ENCODE measurements at places on chromosomes 3 and 15.

- no peak for DNase-seq
Measured at GRCh38 chr3:49171119-49171774, at the start of gene KLHDC8B. TSS of gene KLHDC8B (plus strand) at chr3:49171598. CDS start at chr3:49172770, 1,172 bp downstream.

DNA sequence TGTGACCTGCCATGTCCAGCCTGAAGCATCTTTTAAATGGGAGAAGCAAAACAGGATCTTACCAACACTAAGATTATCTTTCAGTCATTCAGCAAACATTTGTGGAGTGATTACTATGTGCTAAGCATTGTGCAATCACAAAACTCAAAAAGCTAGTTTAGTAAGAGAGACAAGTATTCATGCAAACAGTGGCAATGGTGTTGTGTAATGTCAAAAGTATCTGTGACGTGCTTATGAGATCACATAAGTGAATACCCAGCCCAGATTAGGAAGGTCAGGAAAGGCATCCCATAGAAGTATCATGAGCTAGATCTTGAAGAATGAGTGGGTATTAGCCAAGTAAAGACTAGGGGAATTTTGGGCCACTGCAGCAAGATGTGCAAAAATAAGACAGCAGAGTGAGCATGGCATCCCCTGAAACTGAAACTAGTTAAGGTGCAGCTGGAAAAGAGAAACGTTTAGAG lies 32.1 kb downstream of the SEC62 start:
- DNase-seq: peak; percentile 11

- no peak for DNase-seq
Measured at GRCh38 chr15:25137013-25137412, 182.2 kb downstream of the SNRPN start.

DNA sequence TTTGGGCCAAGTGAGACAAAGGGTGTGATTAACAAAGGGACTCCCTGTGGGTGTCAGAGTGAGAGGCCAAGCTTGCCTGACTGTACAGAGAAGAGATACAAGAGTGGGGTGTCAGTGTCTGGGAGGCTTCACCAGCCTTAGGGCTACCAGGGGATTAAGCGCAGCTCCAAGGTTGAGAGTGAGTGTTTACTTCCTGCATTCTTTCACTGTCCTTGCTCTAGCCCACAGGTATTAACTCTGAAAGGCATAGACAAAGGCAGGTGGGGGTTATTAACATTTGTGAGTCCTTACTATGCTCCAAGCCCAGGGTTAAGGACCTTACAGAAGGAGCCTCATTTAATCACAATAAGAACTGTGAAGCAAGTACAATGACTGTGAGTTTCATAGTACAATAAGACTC lies 107.6 kb downstream of the IL20RB start:
- DNase-seq: no peak

DNA sequence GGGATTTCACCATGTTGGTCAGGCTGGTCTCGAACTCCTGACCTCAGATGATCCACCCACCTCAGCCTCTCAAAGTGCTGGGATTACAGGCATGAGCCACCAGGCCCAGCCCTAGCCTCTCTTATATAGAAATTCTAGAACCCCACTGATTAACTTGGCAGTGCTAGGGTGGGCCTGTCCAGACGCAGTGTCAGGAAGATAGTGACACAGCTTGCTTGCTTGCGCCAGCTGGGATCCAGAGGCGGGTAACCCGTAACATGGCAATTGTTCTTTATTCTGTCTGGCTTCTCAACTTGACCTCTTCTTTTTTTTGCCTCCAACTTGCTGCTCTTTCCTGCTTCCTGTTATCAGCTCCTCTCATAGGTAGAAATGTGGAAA lies 16.2 kb downstream of the CEP19 start:
- no peak for DNase-seq

DNA sequence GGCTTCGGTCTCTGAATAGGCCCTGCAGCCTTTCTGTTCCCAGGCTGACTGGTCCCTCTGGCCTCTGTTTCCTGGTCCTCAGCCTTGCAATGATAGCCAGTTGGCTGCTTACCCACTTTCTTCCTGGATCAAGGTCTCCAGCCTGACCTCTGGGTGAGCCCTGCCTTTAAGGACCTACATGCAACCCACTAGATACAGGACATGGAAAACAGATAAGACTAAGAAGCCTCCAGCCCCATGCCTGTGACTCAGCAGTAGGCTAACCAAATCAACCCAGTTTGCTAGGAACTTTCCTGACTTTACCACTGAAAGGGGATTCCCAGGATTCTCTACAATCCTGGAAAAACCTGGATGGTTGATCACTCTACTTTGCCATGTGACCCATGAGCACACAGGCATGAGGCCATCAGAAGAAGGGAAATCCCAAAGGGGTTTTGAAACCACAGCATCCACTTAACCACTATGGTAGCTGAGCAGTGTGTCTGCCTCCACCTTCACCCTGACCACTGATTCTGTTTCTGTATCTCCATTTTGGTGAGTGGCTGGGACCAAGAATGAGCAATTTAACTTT lies 188.1 kb downstream of the CHST2 start:
- DNase-seq: peak; percentile 98

DNA sequence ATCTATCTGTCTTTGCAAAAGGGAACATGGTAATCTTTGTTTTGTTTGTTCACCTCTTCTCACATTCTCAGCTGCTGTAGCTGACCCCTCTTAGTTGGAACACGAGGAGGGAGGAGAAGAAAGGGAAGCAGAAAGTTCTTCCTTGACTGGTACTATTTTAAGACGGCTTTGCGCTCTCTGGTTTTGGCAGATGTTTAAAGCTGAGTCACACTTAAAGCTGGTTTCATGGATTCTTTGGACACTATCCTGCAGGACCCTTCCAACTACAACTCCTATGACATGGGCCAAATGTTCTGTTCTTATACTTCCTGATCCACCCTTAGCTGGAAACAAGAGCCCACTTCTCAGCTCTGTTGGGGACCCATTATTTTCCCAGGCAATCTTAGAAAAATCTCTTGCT lies 40.6 kb upstream of the FXR1 start:
- DNase-seq: no peak

DNA sequence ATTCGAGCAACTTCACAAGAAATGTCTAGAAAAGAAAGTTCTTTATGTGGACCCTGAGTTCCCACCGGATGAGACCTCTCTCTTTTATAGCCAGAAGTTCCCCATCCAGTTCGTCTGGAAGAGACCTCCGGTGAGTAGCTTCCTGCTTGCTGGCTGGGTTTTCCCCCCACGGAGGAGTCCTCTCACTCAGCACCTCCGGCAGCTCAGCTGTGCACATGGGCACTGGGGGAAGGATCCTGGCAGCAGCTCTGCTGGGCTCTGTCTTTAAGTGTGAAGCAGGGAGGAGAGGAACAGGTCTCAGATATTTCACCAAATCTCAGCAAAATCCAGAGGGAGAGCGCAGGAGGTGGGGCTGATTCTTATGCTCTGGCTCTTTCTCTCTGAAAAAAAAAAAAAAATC lies 684 bp downstream of the CAPN3 start:
- no peak for DNase-seq

DNA sequence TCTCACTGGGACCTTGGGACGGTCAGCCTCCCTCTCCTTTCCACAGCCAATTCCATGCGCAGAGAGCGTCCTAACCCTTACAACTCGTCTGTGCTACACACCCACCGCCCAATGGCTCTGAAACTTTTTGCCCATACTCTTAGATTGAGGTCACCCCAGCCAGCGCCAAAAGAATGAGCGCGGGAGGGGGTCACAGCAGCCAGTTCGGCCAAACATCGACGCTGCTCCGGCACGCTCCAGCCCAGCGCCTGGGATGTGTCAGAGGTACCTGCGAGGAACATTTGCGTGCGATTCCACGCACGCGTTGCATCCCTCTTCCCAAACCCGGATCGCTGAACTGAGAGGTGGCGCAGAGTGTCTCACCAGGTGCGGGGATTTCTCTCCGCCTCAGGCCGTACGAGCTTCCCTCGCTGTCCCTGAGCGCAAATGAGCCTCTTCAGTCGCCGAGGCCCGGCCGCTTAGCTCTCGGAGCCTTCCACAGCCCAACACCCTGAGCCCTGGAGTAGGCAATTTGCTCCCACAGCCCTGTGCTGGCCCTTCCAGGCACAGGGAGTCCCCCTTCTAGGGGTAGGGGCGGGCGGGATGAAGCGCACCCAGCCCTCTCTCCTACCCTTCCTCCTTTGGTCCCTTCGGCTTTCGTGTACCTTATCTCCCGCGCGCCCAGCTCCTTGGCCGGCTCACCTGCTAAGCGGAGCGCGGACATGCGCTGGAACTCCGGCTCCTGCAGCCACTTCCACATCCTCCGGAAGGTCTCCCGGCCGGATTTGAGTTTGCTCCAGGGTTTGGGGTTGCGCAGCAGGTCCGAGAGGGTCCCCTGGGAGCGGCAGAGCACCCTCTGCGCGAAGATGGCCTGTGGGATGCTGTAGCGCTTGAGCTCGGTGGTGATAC lies 1.8 kb downstream of the ONECUT1 start:
- no peak for DNase-seq

GRCh38 chr3:184395320-184395660 lies 15.4 kb downstream of the CHRD start:
- DNase-seq: no peak

DNA sequence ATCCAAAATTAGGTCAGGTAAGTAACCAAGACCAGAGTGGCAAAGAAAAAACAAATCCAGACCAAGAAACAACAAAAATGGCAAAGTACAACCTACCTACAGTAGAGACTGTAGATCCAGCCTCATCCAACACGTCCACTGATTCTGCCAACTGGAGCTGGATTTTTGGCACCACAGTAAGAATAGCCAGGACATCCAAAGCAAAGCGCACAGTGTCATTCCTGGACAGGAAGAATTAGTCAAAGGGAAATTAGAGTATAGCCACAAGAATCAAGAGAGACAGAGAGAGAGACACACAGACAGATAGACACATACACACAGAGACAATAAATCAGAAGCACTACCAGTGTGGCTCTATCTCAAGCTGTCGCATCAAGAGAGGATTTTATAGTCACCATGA lies 31.1 kb downstream of the RBM15B start:
- no peak for DNase-seq

DNA sequence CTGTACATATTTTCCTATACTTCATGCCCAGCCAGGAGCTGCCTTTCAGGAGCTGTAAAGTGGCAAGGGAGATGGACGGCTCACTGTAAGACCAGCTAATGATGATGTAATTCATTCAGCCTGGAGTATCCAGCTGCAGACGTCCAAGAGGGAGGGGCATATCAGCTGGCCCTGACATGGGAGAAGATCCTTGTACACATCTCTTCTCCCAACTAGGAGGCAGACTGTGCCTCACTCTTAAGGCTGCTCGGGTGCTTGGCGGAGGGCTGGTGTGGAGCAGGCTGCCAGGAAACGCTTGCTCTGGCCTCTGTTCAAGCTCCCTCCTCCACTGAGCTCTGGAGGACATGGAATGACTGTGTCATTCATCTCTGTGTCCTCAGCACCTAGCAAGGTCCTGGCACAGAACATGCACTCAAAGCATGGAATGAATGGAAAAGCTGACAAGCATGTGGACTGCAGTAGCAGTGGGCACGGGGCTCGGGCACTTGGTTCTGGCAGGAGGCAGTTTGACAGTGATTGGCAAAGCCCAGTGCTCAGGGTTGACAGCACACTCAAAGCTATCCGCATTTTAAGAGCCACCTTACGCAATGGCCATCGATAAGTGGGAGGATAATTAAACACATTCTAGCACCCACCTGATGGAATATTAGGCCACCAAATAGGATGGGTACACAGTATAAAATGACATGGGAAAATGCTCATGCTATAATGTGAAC lies 72.4 kb downstream of the TBC1D2B start:
- no peak for DNase-seq

Data from RCC 7860 (cell line).